Heart right ventricle (tissue), 16 donors: ENCODE measurements at places on chromosomes 12 and 14.

DNA sequence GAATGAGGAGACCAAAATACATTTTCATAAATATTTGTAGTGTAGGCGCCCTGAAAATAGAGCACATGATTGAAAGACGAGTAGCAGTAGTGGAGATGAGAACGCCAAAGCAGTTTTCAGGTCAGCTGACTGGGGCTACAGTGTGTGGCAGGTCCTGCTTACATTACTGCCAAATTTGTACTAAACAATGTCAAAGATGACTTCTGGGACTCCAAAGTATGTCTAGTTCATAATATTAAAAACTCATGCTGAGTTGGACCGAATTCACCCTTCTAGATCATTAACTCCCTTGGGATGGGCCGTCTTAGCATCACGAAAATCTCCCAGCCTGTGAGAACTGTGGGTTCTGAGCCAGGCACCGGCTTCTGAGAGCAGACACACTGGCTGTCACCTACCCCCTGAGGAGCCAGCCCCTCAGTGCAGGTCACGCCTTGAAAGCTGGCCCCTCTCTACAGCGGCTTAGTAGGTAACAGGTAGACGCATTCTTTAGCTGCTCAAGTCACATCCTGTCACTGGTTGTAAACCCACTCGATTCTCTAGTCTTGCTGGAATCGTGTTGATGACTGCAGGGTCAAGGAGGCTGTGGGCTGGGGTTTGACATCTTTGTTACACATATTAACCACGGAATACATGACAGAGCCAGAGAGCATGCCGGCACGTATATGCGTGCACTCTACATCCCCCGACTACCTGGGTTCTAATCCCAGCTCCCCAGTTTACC lies 210.4 kb downstream of the ETV6 start:
- no peak for DNase-seq

GRCh38 chr14:26995301-26995700 lies 397.5 kb upstream of the NOVA1 start:
- no peak for DNase-seq

DNA sequence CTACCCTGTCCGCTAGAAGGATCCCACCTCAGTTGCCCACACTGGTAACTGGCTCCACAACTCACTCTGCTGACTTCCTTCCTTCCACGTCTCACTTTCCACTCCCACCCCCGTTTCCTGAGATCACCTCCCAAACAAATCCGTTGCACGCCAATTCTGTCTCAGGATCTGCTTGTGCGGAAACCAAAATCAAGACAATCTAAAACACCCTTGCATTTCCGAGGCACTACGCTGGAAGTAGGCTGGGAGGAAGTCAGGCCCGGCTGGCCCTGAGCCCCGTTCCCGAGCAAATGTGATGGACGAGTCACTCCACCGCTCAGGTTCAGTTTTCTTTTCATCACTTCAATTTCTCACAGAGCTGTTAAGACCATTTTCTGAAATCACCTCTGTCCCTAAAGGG lies 23.1 kb downstream of the ABCB9 start:
- peak; percentile 68 for DNase-seq

DNA sequence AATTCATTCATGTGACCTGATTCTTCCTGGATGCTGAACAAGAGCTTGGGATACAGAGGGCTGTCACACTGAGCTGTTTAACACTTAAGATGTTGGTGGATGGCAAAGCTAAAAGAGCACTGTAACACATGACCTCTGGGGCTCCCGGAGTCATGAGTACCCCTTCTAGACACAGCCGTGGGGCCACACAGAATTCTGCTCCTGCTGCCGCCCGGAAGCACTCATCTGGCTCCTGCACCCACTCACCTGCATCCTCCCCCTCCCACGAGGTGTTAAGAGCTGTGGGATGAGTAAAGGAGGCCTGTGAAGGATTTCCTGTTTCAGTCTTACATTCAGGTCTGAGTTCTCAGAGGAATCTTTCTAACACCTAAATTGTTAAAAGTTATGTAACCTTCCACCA lies 78.0 kb upstream of the SSTR1 start:
- no peak for DNase-seq
